NCI-H2107 (cell line): ENCODE measurements at places on chromosomes 6 and 20.

DNA sequence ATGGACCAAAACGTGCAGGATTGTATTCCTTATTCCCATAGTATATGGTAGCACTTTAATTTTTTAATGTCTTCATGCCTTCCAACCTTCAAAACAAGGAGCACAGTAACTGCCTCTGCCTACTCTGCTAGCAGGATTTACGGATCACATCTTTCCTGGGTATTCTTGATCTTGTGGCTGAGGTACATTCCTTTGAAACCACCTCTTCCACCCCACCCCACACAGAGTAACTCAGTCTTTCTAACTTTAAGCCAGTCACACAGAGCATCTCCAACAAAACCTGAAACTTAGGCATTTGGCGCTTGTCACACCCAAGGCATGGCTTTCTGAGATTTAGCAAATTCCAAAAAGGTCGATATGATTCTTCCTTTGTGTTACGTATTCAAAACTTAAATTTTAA lies 2.3 kb upstream of the ID4 start:
- DNase-seq: no peak

DNA sequence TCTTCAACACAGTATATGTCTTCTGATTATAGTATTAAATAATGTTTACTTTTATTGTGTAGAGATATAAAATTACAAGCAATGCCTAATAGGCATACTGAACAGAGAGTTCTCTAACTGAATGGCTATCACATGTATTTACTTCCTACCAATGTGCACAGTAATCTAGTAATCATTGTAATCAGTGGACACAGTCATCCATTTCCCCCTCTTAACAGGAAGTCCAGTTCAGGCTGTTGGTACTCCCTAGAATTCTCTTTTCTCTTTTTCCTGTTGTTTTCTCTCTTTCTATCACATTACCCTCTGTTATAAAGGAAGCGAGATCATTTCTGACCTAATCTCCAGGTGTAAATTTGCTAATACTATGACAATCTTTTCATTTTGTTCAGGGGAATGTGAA lies 172.5 kb downstream of the HTR1B start:
- DNase-seq: no peak

DNA sequence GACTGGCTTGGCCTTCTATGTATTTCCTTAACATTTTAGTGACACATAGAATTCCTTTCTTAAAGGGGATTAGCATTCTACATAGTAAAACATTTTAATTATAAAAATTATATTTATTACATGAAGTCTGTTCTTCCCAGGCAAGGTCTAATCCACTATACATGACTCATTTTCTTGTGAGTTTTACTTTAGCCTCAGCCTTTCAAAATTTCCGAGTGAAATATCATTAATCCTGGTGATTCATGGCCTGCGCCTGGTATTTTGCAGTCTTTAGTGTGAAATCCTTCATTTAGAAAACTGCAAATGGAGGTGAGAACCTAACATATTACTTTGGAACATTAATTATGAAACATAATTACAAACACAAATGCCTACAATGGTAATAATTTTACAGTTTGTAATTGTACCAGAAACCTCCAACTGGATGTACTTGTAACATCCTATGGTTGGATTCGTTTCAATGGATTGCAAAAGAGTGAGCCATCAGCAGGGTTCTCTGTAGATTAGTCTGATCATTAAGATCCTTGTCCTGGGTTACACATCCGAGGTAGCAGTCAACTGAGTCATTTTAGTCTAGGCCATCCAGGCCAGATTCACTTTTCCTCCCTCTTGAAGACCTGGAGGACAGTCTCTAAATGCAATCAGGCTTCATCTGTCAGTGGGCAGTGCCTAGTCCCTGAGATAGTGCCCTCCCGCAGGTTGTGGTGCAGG lies 272.0 kb downstream of the PACRG start:
- no peak for DNase-seq

- no peak for DNase-seq
Observed at GRCh38 chr6:27545271-27546046, 72.6 kb upstream of the ZNF184 start.

DNA sequence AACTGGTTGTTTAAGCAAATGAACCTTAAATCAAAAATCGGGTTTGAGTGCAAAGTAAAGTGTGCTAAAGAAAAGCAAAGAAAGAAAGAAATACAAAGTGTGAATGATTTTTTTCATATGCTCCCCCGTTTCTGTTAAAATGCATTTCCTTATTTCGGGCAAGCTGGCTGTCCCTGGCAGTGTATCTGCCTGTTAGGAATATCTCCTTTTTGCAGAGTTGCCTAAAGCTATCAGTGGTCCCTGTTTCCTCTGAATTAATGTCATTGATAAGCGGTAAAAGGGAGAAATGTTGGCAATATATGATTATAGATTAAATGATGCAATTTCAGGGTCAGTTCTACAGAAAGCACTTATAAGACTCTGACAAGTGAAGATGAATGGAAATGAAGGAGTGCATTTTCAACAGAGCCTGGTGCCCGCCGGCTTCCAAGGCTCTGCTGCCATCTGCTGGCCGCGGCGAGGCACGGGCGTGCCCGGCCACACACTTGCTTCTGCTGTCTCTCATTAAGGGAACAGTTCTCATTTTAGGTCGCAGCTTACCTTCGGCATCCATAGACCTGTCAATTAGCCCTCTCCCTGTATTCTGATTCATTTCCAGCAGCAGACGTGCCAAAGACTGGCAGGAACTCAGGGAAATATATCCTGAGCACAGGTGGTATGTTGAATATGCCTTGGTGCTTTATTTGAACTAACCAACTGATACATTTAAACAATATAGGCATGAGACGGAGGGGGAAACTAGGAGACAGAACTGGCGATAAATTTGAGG lies 381.9 kb downstream of the C6orf118 start:
- no peak for DNase-seq

DNA sequence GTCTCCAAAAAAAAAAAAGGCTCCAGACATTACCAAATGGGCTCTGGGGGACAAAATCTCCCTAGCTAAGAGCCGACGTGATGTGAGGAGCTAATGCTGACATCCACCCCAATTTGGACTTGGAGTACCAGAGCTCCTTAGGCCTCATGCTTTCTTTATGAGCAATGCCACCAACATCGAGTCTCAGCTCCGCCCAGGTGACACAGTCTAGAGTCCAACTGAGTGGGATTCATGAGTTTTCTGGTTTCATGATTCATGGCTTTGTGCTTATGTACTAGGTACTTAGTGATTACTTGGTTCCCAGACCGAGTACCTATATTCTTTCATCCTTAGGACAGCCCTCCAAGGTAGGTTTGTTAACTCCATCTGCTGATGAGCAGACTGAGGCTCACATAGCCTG lies 4.4 kb downstream of the ANKRD60 start:
- no peak for DNase-seq

DNA sequence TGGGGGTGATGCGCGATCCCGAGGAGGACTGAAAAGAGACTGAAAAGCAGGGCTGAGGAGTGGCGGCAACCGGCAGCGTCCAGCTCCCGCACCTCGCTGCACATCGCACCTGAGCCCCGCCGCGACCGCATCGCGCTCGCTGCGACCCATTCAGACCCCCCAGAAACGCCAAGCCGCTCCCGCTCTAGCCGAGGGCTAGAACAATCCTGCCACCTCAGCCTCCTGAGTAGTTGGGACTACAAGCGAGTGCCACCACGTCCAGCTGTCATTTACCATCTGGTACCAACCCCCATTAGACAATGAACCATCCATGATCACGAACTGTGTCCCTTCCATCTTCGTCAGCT lies 33.2 kb downstream of the HLA-A start:
- DNase-seq: no peak

DNA sequence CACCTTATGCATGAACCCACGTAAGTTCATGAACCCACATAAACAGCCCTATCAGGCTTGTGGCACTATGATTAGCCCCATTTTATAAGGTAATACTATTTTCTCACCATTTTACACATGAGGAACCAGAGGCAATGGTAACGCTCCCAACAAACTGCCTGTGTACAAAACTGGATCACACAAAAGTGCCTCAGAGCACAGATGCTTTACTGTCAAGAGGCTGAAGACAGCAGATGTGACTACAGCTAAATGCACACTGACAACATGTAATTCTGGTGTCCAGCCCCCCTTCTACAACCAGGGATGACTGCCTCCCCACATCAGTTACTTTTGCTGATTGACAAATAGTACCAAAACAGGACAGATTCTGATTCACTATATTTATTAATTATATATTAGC lies 69.6 kb downstream of the GMDS start:
- DNase-seq: no peak

DNA sequence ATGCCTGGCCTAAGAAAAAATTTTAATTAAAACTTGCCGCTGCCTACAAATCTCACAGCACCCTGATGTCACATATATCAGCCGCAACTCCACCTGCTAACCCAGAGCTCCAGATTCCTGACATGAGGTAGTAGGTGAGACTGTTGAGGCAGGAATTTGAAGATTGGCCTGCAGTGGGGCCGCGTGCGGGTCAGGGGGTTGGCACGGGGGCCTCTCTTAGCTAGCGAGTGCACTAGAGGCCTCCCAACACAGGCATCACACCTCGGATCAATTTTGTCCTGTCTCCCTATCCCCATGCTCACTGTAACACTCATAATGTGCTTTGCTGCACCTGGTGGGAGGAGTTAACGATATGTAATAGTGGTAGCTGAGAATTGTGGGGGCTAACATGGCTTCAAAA lies 349.8 kb downstream of the CDC5L start:
- DNase-seq: no peak

DNA sequence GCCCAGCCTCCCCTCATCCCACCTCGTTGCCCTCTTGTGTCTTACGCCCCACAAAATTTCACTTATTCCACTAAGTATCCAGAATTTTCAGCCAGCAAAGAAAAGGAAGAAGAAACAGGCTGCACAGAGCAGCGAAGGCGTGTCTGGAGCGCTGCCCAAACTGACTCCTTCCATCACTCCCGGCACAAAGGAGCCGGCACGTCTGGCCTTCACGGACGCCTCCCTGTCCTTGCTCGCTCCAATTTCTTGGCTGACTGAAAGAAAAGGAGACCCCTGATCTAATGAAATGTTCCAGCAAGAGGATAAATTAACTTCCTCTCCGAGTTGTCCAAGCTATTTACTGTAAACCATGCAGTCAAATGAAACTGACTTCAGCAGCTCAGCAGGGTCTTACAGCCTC lies 152.3 kb upstream of the CDH4 start:
- DNase-seq: no peak

DNA sequence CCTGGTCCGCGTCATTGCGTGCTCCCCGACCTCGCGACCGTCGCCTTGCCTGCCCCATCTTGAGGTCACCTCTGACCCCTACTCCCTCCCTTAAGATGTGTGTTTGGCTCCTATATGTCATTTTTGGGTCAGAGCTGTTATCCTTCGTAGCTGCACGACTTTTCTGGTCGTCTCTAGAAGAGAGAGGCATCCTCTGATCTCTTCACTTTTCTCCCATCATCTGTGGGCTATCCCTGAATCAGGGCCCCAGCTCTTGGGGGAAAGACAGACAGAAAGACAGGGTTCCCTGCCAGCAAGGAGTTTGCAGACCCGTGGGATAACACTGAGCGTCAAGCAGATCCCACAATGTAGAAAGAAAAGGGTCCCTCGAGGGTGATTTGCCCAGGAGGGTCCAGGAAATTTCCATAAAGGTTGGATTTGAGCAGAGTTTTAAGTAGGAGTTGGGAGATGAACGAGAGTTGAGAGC lies 555 bp downstream of the FAM120B start:
- no peak for DNase-seq

GRCh38 chr20:53321596-53321995 lies 272.0 kb downstream of the ZNF217 start:
- no peak for DNase-seq

- DNase-seq: no peak
Observed at GRCh38 chr20:13238001-13238653, 17.1 kb downstream of the ISM1 start.

GRCh38 chr20:10469599-10469998 lies 34.5 kb downstream of the SLX4IP start:
- DNase-seq: peak; percentile 50

- DNase-seq: no peak
Observed at GRCh38 chr20:24911461-24911860, 37.6 kb upstream of the CST7 start.

GRCh38 chr20:62961310-62961783 lies 8.8 kb downstream of the SLC17A9 start:
- no peak for DNase-seq

DNA sequence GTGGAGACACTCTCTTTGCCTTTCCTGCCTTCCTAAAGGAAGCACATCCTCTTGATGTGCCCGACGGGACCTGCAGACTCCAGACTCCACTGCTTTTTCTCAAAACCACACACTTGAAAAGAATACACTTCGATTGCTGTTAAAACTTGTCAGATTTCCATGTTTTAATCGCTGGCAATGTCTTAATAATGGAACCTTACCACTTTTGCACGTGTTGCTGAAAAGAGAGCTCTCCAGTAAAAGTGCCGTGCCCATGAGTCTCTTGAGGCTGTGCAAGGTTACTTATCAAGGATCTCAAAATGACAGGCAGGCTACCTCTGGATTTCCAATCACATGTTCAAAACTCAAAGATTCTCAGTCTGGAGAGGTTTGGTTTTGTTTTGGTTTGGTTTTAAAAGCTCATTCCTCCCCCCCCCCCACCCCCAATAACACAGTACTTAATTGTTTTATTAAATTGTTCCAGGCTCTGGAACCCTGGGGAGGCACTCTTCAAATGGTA lies 12.0 kb upstream of the TFAP2A start:
- DNase-seq: no peak

- DNase-seq: no peak
Observed at GRCh38 chr6:105215506-105215905, 35.7 kb upstream of the POPDC3 start.

DNA sequence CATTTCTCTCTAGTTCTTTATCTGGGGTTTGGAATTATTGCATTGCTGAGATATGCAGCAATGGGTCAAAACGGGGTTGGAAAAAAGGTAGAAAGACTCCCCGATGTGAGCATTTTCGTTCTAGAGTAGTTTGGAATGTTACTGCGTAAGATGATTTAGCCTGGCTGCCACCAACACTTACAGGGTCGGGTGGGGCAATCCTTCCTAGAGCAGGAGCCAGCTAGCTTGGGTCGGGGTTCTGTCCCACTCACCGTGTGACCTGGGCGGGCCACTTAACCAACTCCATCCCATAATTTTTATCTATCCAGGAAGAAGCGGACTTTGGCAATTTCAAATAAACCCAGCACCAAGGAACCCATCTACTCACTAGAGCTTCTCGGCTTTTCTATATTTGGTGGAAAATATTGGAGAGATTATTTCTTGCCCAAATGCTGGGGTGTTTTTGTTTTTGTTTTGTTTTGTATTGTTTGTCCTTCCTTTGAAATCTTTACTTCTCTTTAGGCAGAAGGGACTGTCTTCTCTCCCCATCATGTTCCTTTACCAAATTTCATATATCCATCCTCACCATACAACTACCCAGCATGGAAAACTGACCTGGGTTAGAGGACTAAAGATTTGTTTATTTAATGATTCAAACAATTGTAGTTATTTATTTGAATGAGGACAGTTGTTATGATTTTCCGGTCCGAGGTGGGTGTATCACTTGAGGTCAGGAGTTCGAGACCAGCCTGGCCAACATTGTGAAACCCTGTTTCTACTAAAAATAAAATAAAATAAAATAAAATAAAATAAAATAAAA lies 72.4 kb downstream of the GPX5 start:
- no peak for DNase-seq
